Forelimb muscle (tissue), 1 donor: ENCODE measurements at places on chromosomes 13 and 19. TPM values are rescaled to one million over a fixed set of nuclear protein-coding genes. Genes with fewer than 3 reads are reported as not detected.
A peak's percentile ranks its signal among the peaks of the same experiment; 100 is the strongest.

- DNase-seq, result peak; percentile 87
Observed at GRCh38 chr19:56838909-56839651, 1.4 kb downstream of the PEG3 start.

DNA sequence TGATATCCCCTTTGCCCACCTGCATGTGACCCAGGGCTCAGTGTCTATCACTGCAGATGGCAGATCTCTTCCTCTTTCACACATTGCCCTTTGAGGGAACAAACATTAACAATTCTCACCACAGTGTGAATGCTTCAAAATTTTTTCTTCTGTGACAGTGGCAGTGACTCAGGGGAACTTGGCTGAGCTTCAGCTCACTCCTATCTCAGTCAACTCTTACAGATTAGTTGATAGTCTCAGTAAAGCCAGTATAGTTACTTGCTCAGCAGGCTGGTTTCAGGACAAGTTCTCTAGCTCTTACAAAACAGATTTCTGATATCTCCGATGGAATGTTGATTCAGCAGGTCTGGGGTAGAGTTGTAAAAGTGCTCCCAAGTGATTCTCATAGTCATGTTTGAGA is 166.9 kb downstream of the DLEU7 start:
- DNase-seq, result no peak

- no peak for DNase-seq
Observed at GRCh38 chr13:74006666-74007065, 127.5 kb downstream of the KLF12 start.

- DNase-seq, result no peak
Observed at GRCh38 chr13:109672545-109672944, 113.8 kb downstream of the IRS2 start.

KCNK6 gene
- 2.4 TPM for polyA plus RNA-seq
